ENCODE measurements at places on chromosomes 7 and 10.

DNA sequence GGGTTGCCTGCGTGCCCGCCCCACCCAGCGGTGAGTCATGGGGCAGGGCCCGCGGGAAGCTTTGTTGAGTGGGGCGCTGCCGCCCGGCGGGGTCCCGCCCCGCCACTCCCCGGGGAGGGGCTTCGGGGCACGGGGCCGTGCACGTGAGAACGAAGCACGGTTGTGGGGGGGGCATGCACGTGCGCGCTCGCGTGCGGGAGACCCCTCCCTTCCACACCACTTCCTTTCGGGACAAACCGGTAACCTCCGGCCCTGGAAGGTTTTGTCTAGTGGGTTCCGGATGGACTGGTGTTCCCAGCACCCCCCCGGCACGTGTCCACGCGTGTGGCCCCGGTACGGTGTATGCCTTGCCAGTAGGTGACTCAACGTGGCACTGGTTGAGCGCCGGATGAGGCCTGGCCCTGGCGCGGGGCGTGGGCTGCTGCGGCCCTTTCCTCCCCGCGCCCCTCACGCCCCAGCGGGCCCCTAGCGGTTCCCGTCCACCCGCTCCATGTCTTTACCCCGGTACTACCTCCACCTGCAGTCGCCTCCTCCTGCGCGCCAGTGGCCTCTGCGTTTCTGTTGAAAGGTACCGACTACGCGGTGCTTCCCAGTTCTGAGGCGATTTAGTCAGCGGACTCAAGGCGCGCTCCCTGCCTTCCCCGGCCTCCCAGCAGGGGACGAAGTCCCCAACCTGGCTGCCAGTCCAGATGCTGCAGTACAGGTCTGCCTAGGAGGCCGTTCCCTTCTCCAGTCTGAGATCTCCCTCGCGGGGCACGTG is 3.1 kb downstream of the ADIRF start:
- peak; percentile 74 for DNase-seq

DNA sequence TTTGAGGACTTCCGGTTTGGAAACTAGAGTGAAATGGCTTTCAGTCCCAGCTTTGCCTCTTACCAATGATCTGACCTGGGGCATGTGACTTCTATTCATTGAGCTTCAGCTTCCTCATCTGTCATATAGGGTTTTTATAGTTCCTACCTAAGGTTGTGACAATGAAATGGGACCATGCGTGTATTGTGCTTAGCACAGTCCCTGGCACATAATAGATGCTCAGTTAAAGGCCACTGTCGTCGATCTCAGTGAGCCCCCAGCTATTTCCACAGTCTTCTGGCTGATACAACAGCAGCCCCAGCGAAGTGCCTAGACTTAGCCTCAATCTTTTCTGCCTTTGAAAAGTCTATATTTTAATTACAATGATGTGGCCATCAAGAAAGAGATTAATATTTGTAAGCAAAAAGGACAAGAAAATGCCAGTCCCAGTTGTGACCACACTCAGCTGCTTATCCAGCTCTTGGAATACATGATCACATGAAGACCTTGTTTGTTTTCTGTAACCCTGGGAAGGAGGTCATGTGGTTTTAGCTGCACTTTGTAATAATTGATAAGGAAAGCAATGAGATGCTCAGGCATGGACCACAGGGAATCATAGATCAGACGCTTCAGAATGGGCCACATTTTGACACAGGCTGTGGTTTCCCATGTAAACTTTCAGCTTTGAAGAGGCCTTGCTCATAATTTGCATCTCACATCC is 44.6 kb downstream of the VWA2 start:
- no peak for DNase-seq

GRCh38 chr7:51162724-51163329 is 153.8 kb downstream of the COBL start:
- peak; percentile 69 for DNase-seq

- DNase-seq: peak; percentile 1
Observed at GRCh38 chr10:82742478-82742877, 867.5 kb downstream of the NRG3 start.

DNA sequence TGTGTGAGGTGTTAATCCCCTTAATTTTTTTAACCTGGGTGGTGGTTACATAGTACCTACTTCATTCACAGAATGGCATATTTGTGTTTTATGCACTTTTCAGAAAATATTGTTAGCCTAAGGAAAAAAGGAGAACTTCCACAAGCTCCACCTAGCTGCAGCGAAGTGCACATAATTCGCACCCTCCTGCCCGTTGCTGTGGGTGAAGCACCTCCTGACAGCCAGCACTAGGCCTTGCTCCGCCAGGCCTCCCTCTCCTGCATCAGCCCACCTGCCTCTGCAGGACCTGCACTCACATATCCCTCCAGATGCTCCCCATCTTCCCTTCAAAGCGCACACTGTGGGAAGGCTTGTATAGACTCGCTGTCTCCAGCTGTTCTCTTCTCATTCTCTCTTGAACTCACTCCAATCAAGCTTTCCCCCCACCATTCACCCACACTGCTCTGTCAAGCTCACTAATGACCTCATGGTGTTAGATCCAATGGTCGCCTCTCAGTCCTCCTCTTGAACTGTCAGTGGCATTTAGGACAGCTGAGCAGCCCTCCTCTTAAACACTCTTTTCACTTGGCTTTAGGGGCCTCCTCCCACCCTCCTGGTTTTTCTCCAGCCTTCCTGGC is 20.7 kb upstream of the GRID1 start:
- DNase-seq: no peak

Data from NCI-H460 (cell line).